Activated T-helper 9 cell treated with anti-CD3 and anti-CD28 coated beads, Interleukin-2, amount 50 U/mL, for 16 hours (primary cell): ENCODE measurements at places on chromosomes 5 and 9.

- no peak for DNase-seq
Measured at GRCh38 chr5:95235439-95235982, 49.4 kb downstream of the MCTP1 start.

DNA sequence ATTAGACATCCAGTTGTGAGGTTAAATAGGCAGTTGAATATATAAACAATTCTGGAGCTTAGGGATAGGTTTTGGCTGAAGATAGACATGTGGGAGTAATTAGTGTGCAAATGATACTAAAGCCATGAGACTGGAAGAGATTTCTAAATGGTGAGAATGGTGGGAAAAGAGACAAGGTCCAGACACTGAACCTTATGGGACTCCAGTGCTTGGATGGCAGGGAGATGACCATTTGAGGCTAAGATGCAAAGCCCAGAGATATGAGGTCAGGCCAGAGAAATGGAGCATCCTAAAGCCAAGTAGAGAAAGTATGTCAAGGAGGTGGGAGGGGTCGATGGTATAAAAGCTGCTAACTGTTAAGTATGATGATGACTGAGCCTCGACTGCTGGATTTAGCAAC, 115.6 kb downstream of the SEMA5A start:
- DNase-seq = no peak

GRCh38 chr5:142181096-142181495, 72.5 kb downstream of the NDFIP1 start:
- no peak for DNase-seq

GRCh38 chr5:174706997-174707572, 17.3 kb upstream of the MSX2 start:
- no peak for DNase-seq

GRCh38 chr5:180041301-180042274, 30.0 kb downstream of the RNF130 start:
- DNase-seq = no peak

- no peak for DNase-seq
Measured at GRCh38 chr9:131349522-131349880, 44.4 kb upstream of the PRRC2B start.

GRCh38 chr9:20524776-20525175, 97.5 kb downstream of the MLLT3 start:
- DNase-seq = no peak

DNA sequence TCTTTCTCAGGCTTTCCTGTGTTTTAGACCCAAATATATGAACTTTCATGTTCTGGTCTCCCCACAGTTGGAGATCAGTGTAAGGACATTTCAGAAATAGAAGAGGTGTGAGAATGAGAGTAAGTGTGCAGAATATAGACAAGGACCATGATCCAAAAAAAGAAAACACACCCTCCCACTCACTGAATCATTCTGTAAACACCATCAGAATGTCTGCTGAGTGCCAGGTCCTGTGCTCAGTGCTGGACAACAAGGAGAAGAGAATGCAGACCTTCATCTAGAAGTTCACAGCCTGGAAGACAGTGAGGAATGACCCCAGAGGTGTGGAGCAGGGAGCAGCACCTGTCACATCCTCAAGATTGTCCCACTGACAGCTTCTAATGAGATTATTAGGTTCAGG, 19.1 kb upstream of the SH3RF2 start:
- DNase-seq = no peak
